T-helper 17 cell (primary cell): ENCODE measurements at places on chromosomes 1 and 21.

DNA sequence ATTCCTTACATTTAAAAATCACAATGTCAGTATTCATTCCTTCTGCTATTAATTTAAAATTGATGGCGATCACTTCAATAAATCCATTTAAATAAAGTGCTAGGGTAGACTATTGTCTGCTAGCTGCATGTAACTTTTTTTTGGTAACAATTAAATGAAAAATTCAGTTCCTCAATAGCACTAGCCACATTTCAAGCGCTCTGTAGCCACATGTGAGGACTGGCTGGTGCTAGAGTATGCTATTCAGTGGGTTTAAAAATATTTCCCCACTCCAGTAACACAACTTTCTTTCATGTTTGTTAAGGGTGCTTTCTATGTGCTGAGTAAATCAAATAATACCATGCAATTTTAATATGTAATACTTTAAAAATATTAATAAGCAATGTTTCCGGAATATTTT lies 108.2 kb downstream of the LTN1 start:
- DNase-seq = no peak

DNA sequence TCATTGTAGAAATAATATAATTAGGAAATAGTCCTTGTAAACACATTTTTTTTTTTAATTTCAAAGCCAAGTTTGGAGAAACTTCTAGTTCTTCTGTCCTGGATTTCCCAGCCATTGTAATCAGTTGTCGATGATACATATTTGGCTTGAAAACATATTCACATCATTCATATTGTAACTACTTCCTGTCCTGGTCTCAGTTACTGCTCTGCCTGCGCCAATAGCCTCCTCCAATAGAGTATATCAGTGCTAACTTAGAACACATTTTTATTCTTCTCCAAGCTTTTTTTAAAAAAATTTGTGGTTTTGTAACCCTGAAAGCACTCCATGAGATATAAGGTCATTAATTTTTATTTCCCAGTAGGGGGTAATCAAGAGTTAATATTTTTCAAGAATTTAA lies 46.1 kb upstream of the FMO2 start:
- no peak for DNase-seq

DNA sequence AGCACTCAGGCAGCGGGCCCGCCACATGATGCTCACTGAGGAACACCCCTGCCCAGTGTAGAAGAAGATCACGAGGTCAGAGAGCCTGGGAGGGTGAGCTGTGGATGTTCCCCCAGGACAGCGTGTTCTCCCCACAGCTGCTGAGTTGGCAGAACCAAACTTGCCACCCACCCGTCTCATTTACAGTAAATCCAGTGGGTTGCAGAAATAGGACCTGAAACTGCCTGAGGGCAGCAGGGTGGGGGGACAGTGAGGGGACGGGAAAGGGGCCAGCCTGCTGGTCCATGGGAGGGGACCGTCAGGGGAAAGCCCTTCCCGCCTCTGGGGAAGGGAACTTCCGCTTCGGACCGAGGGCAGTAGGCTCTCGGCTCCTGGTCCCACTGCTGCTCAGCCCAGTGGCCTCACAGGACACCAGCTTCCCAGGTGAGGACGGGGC lies at the start of gene C1QB:
C1QB (plus strand) TSS at position 356 of the 436 bp plus-strand sequence. CDS start 6,227 bp downstream, outside the sequence.
- no peak for DNase-seq

GRCh38 chr1:77100875-77101274 lies 118.4 kb downstream of the PIGK start:
- DNase-seq = no peak

- no peak for DNase-seq
Observed at GRCh38 chr21:39025198-39025597, 158.1 kb downstream of the PSMG1 start.

- DNase-seq = peak; percentile 26
Observed at GRCh38 chr1:234977875-234978396, 150.7 kb downstream of the TOMM20 start.

- no peak for DNase-seq
Observed at GRCh38 chr21:31892686-31893085, 19.9 kb downstream of the HUNK start.

- DNase-seq = no peak
Observed at GRCh38 chr21:29144736-29145353, 14.4 kb downstream of the MAP3K7CL start.

DNA sequence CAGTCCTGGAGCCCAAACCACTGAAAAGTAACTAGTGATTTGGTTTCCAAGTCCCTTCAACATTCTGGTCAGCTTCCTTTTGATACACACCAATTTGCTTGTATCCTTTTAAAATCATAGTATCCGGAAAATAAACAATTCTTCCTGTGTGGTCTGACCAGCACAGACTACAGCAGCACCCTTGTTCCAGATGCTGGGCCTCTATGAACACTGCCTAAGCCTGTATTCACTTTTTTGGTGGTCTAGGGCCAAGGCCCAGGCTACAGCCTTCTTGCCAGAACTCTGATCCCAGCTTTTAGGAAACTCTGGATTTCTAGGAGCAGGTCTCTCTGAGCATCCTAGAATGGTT lies 801 bp upstream of the DDAH1 start:
- no peak for DNase-seq

GRCh38 chr1:173255214-173255813 lies 48.2 kb upstream of the TNFSF4 start:
- no peak for DNase-seq

DNA sequence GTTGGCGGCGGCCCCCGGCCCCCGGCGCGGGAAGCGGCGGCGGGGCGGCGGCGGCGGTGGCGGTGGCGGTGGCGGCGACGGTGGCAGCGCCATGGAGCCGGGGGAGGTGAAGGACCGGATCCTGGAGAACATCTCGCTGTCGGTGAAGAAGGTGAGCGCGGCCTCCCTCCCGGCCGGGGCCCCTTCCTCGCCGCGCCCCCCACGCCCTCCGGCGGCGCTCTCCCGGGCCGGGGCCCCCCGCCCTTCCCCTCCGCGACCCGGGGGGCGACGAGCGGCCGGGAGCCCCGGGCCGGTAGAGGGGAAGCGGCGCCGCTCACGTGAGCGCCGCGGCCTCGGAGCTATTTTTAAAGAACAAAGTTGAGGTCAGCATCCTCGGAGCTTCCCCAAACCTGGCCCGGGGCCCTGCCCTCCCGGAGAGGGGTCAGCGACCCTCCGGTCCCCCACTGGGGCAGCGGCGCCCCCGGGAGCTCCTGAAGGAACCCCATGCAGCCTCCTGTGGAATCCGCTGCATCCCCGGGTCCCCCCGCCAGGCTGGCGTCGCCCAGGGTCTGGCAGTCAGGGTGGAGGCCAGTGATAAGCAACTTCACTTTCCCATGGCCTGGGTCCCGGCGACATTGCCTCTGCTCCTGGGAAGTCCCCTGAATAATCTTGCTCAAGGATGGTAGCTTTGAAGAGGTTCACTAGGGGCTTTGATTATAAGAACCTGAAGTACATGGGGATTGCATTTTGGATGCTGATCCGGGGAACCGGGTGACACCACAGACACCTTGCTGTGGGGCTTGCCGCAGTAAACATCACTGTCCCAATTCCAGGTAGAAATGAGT lies 560 bp downstream of the PLEKHM2 start:
- peak; percentile 19 for DNase-seq

- DNase-seq = no peak
Observed at GRCh38 chr21:14088391-14088790, 122.4 kb downstream of the LIPI start.

- no peak for DNase-seq
Observed at GRCh38 chr1:17128361-17128760, 9.1 kb upstream of the PADI2 start.

DNA sequence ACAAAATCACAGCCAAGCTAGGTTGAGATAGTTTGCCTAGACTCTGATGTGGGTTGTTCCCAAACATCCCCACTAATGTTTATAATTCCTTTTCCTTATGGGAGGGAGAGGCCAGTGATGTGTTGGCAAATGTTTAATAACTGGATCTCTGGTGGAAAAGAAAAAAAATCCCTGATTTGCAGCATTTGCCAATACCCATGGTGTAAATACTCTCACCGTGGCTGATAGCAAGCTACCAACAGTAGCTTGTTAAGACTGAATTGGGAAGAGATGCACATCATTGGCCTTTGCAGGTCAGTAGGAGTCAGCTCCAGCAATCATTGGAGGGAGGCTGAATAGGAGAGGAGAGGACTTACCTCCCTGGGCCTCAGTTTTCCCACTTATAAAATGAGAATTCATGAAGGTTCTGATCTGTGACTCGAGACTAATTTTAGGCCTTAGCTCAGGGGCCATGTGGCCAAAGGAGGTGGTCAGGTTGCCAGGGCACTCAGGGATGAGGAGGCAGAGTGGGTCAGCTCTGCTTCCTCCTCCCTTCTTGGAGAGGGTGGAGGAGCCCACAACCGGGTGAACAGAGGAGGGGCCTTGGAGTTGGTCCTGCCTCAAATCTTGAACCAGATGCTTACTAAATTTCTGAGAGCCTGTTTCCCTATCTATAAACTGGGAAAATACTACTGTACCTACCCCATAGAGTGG lies 20.0 kb upstream of the SCMH1 start:
- DNase-seq = no peak

DNA sequence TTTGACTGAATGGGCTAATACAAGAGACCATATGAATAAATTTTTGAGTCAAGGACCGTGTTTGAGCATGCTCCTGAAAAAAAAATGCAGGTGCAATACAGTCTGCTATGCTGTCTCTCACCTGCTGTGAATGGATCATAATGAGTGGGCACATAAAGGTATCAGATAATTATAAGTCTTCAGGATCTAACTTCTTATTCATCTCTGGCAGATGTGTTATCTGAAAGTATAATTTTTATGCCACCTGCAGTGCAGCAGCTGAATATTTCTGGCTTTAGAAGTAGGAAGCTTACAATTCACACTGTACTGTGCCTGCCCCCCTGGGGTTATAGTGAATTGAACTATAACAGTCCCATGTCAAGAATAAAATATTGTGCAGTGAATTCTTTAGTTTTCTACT lies 333.3 kb downstream of the MRPL39 start:
- no peak for DNase-seq

- DNase-seq = no peak
Observed at GRCh38 chr1:26161415-26162219, 2.7 kb downstream of the FAM110D start.

DNA sequence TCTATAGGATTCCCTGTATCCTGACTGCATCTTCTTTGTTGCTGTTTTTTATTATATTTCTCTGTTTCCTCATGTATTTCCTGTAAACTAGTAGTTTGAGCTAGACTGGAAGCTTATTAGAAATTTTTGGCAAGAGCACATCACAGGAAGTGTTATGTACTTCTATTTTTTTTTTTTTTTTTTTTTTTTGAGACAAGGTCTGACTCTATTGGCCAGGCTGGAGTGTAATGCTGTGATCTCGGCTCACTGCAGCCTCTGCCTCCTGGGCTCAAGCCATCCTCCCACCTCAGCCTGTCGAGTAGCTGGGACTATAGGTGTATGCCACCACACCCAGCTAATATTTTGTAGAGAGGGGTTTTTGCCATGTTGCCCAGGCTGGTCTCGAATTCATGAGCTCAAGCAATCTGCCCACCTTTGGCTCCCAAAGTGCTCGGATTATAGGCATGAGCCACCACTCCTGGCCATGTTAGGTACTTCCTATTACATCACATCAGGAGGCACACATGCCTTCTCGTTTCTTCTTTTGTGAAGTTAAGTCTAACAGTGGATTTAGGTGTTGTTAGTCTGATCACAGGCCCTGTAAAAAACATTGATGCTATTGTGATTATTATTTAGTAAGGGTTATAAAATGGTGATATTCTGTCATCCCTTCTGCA lies 12.5 kb downstream of the C1orf21 start:
- no peak for DNase-seq

- no peak for DNase-seq
Observed at GRCh38 chr1:104467590-104467989, 717.9 kb downstream of the AMY1C start.

- DNase-seq = no peak
Observed at GRCh38 chr1:206829875-206830274, 35.5 kb upstream of the IL20 start.

GRCh38 chr1:109620401-109620791 lies 759 bp downstream of the AMPD2 start:
- no peak for DNase-seq

DNA sequence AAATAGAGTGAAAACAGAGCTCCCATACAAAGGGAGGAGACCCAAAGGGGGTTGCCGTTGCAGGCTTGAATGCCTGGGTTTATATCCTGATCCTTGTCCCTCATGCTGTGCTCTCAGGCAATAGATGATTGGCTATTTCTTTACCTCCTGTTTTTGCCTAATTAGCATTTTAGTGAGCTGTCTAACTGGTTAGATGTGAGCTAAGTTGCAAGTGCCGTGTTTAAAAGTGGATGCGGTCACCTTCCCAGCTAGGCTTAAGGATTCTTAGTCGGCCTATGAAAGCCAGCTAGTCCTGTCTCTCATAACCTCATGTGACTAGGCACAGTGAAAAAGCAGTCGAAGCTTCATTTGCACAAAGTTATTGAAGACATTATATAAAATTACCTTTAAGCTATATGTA lies 356.7 kb upstream of the TMPRSS15 start:
- no peak for DNase-seq

DNA sequence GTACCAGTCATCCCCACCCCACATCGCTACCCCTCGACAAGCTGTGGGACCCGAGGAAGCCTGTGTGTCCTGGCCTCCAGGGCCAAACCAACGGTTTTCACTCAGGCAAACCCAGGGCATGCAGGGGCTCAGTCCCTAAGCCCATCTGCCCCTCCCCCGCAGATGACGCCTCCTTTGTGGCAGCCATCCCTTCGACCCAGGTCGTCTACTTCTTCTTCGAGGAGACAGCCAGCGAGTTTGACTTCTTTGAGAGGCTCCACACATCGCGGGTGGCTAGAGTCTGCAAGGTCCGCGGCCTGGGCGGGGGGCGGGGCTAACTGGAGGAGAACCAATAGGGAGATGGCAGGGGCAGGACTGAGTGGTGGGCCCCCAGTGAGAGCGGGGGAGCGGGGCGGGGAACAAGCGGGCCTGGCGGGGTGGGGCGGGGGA lies 7.4 kb downstream of the SEMA4A start:
- DNase-seq = peak; percentile 66

GRCh38 chr1:101280942-101281654 lies 44.3 kb downstream of the S1PR1 start:
- DNase-seq = no peak

GRCh38 chr1:90347366-90347765 lies 352.5 kb downstream of the ZNF326 start:
- DNase-seq = no peak

DNA sequence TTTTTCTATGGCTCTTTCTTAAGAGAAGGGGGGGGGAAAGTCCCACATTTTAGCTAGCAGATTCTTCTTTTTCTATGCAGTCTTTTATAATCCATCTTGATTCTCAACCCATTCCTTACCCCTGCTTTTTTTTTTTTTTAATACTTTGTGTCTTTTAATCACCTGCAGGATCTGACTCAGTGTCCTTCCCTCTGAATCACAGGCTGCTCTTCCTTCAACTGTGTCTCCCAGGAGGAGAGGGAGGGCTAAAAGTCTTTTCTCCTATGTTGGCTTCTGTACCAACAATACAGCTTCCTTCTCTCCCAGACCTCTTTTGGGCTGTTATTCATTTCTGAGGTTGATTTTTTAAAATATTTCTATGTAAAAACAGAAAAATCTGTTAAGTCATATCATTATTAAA lies 686.2 kb downstream of the ADGRL2 start:
- DNase-seq = no peak

GRCh38 chr1:154578058-154578418 lies 10.5 kb downstream of the CHRNB2 start:
- no peak for DNase-seq

- DNase-seq = no peak
Observed at GRCh38 chr1:184300446-184300845, 86.4 kb upstream of the C1orf21 start.
